Activated CD8-positive, alpha-beta memory T cell treated with anti-CD3 and anti-CD28 coated beads, Interleukin-2, amount 50 U/mL, for 4 hours (primary cell): ENCODE measurements at places on chromosomes 1 and 21.

- peak; percentile 39 for DNase-seq
These were observed at the start of gene FHAD1 for GRCh38 chr1:15246960-15247614. TSS of gene FHAD1 (plus strand) at chr1:15247223. CDS start at chr1:15251785, 4,562 bp downstream.

- DNase-seq, result no peak
These were observed 45.2 kb downstream of the LDLRAD2 start for GRCh38 chr1:21857142-21857839.

- no peak for DNase-seq
These were observed 12.1 kb downstream of the ADARB1 start for GRCh38 chr21:45086337-45086958.

DNA sequence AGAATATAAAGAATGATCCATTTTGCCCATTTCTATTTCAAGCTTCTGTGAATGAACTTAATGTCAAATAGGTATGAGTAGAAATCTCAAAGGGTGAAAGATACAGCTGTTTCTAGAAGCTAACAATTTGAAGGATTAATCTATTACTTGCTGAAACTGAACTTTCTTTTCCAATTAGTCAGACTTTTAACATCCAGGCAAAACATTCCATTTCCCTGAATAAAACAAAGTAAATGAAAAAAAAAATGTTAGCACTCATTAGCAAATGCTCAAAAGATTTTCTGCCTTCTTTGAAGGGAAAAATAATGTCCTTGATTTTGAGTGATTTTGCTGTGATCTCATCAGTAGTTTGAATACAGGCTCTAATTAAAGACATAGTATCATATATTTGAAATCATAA lies 447.6 kb upstream of the PRMT6 start:
- DNase-seq, result no peak

- DNase-seq, result no peak
These were observed 126.0 kb downstream of the CAMTA1 start for GRCh38 chr1:6911021-6911941.

GRCh38 chr1:86069757-86070145 lies 86.8 kb downstream of the COL24A1 start:
- DNase-seq, result no peak

- DNase-seq, result peak; percentile 26
These were observed 19.8 kb upstream of the PTP4A2 start for GRCh38 chr1:31957701-31958674.

DNA sequence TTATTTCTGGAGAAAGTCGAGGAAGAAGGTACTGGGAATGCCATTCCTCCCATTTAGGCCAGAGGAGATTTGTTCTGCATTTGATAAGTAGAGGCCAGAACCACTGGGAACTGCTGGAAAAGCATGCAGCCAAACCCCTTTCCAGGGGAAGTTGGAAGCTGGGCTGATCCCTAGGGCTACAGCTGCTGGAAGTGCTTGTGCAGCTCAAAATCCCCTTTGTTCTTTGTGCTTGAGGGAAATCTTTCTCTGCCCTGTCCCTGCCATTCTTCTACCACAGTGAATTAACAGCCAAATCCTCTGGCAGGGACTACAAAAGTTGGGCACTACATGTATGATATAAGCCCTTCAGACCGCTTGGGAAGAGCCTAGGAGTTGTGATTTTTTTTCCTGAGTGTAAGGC lies 734.1 kb downstream of the LRRIQ3 start:
- DNase-seq, result no peak

DNA sequence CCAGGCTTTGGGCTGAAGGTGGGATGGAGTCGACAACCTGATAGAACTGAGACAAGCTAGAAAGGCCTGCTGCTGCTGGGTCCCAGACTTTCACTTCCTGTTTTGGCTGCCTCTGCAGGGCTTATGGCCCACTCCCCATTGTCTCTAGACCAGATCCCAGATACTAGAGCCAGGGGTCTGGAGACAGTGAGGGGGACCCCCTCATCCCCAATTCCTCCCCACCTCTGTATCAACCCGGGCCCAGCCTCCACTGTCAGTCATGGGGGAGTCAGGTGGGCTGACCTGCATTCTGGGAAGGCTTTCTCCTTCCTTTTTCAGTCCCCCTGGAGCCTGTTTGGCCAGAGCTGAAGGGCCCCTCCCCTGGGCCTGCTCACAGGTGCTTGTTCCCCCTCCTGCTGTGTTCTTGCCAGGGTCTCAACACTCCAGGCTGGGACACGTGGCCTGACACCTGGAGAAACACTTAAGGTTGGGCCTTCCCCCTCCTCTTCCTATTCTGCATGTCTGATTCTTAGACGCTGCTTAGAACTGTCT lies 18.0 kb upstream of the ETV3L start:
- no peak for DNase-seq

DNA sequence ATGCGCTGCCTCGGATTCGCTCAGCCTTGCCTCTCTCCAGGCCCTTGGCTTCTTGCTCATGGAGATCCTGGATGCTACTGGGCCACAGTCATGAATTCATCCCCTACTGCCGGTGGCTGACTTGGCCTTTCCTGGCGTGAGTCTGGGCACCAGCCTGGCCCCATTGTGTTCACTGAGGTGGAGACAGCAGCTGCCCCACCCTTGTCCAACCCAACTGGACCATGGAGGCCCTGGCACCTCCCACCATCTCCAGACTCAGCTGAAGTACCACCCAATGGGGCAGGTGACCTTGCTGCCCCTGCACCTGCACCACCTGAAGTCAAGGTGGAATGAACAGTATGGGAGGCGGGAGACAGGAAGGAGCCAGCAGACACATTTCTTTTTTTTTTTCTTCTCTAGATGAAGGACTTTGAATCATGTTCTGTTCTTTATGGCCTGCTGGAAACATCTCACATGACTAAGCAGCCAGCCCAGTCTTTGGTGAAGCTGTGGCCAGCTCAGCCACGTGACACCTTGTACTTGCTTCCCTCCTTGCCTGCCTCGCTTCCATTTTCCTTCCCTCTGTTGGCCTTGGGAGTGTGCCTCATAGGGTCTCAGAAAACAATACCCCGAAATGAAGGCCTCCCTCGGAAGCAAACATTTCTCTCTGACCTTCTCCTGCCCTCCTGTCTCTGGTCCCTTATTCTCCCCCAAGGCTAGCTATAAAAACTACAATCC lies 3.8 kb upstream of the SLC30A2 start:
- DNase-seq, result no peak

- no peak for DNase-seq
These were observed 514 bp downstream of the FAM43B start for GRCh38 chr1:20552728-20553445.

GRCh38 chr21:26179501-26179900 lies 8.9 kb upstream of the APP start:
- DNase-seq, result no peak

- DNase-seq, result no peak
These were observed 73.0 kb upstream of the TLR5 start for GRCh38 chr1:223216074-223216473.

DNA sequence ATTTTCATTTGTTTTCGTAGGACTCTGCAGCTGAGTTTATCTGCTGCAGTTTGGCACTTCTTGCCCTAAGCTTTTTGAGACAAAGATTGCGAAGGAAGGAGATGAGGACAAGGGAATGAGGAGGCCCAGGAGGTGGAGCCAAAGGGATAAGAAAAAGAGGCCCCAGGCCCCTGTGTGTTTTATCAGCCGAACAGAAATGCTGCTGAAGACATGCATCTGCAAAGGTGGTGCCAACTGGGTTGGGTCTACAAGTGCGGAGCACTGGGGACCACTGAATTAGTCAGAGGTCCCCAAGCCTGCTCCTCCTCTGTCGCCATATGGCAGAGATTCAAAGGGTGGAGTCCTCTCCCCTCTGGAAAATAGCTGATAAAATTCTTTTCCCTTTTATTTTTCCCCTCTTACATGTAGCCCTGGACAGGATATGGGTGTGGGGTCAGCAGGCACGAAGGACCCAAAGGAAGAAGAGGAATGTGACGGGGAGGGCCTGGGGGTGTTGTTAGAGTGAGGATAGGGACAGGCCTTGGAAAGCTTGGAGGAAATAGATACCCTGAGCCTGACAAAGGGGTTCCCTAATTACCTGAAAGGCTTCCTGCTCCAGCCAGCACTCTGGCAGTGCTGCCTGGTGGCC lies 2.7 kb downstream of the CD34 start:
- no peak for DNase-seq

DNA sequence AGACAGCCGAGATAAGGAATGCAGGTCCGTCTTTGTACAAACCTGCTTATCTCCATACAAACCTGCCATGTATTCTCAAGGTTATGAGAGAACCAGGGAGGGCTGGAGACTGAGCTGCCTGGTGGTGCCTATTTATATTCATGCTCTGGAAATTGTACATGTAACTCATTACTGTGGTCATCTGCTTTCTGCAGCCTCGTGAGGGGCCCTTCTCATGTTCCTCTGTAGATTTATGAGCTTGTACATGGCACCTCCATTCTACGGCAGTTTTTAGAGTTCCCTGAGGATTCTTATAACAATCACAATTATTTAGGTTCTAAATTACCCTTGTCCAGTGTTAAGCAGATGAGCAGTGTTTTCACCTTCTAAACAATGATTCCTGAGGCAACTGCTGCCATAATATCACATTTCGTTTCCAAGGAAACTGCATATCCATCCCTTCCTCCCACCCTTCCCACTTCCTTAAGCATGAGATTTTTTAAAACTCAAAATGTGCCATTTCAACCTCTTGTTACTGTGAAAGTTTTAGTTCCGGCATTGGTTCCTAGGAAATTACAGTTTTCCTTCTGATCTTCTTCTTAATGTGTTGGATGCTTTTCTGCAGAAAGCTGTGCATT lies 112.1 kb downstream of the ST6GALNAC3 start:
- no peak for DNase-seq

GRCh38 chr21:32135401-32136363 lies 143.2 kb downstream of the MIS18A start:
- DNase-seq, result no peak

- no peak for DNase-seq
These were observed 506.8 kb upstream of the CAMK1G start for GRCh38 chr1:209076688-209077087.

DNA sequence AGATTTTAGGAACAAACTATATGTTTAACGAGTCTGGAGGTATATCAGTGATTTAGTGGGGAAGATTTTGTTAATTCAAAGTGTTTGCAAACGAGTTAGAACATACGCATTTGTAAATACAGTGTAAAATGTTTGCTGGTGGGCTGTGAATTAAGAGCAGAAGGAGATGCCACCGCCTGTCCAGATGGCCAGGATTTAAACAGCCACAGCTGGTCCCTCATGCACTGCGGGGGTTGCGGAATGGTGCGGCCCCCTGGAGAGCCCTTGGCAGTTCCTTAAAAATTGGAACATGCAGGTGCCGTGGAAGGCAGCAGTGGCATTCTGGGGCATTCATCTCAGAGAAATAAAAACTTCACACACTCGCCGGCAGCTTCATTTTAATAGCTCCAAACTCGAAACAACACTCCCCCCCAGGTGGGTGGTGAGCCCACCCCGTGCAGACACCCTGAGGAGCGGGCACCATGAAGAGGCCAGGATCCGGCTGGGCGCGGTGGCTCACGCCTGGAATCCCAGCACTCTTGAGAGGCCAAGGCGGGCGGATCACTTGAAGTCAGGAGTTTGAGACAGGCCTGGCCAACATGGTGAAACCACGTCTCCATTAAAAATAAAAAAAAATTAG lies 3.5 kb upstream of the C1orf159 start:
- DNase-seq, result no peak

GRCh38 chr1:85022700-85023099 lies 25.6 kb downstream of the MCOLN3 start:
- DNase-seq, result no peak

DNA sequence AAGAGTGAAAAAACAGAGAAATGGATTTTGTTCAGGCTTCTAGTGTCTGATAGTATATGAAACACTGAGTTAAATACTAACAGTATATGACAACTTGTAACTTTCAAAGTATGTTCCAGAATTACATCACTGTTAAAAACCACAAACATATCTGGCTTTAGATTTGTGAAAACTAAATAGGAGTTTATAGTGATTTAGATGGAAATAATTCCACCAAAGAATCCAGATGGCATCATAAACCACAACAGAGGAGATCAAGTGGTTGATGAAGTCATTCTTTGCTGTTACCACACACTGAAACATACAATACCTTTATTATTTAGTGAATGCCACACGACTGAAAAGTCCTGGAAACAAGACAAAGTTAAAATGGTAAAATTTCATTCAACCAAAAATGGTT lies 37.2 kb downstream of the ALG14 start:
- DNase-seq, result no peak

DNA sequence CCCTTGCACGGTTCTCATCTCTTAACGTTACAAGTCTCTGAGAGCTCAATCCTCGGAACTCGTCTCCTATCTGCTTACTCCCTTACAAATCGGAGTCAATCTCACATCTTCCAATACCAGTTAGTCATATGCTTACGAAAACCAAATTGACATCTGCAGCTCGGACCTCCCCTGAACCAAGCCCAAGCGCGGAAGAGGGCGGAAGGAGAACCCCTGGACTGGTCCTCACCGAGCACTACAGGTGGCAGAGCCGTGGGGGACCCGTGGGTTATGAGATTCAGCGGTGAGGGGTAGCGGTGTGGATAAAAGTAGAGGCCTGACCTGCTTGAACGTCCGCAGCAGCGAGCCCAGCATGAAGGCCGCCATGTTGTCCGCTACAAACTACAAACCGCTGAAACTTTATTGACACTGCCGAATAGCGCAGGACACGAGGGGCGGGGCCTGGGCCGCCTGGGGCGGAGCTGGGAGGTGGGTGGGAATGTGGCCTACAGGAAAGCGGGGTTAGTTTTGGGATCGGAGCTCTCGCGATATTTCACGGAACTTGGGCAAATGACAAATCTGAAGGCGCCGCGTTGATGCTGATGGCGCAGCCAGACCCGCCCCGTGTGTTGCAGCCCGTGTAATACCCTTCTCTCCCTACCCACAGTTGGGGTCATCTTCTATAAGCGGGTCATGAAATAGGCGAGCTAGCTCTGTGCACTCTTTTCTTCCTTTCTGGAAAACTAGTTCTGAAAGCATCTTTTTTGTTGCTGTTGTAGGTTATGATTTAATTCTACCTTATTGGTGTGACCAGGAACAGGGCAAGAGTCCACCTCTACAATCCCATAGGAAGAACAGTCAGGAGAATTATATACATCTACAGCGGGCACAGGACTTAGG lies at the start of gene MRPS14:
Gene MRPS14, minus strand, starts transcription at position 383 of the 879 bp plus-strand sequence. Its CDS starts 17 bp downstream, at position 366.
- peak; percentile 99 for DNase-seq

DNA sequence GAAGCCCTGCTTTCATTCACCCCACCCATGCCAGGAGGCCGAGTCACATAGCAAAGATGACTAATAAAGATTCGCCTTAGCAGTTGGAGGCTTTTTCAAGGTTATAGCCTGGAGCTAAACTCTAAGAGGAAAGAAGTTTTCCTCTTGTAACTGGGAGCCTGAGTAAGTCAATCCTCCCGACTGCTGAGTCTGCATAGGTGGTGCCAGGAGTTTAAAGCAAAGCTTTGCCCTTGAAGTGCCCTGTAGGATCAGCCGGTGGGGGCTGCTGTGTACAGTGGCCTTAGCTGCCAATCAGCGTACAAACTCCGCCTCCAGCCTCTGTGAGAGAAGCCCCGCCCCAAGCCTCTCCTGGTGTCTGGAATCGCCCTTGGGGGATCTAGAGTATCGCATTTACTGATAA lies 147.5 kb upstream of the SPATA6 start:
- DNase-seq, result no peak

DNA sequence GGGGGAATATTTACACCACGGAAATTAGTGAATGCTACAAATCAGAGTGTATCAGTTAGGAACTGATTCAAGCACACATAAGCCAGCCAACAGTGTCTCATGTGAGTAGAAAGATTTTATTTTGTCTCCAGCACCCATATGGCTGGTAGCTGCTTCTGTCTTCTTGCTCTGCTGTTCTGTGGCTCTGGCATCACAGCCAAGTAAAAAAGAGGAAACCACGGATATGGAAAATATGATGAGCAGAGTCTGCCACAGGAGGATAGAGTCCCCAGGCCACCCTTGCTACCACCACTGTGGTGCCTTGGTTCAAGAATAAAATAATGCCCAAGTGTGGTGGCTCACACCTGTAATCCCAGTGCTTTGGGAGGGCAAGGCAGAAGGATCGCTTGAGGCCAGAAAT lies 53.6 kb upstream of the SPOCD1 start:
- DNase-seq, result no peak

- no peak for DNase-seq
These were observed 2.5 kb upstream of the OLFML3 start for GRCh38 chr1:113976609-113977278.
